H54 (cell line): ENCODE measurements at places on chromosomes 13 and 19.

DNA sequence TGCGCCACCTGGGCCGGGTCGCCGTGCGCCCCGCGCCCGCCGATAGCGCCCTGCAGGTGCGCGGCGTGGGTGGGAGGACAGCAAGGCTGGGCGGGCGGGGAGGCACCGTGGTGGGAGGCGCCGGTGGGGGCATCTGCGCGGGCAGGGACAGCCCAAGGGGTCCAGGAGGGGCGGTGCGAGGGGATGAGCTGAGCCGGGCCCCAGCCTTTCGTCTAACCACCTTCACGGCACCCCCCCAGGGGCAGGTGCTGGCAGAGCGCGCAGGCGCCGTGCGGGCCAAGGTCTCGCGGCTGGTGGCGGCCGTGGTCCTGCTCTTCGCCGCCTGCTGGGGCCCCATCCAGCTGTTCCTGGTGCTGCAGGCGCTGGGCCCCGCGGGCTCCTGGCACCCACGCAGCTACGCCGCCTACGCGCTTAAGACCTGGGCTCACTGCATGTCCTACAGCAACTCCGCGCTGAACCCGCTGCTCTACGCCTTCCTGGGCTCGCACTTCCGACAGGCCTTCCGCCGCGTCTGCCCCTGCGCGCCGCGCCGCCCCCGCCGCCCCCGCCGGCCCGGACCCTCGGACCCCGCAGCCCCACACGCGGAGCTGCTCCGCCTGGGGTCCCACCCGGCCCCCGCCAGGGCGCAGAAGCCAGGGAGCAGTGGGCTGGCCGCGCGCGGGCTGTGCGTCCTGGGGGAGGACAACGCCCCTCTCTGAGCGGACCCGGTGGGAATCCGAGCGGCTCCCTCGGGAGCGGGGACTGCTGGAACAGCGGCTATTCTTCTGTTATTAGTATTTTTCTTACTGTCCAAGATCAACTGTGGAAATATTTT, 3.1 kb downstream of the KISS1R start:
- no peak for DNase-seq

- no peak for DNase-seq
Observed at GRCh38 chr13:102530751-102531150, 66.0 kb upstream of the TPP2 start.

DNA sequence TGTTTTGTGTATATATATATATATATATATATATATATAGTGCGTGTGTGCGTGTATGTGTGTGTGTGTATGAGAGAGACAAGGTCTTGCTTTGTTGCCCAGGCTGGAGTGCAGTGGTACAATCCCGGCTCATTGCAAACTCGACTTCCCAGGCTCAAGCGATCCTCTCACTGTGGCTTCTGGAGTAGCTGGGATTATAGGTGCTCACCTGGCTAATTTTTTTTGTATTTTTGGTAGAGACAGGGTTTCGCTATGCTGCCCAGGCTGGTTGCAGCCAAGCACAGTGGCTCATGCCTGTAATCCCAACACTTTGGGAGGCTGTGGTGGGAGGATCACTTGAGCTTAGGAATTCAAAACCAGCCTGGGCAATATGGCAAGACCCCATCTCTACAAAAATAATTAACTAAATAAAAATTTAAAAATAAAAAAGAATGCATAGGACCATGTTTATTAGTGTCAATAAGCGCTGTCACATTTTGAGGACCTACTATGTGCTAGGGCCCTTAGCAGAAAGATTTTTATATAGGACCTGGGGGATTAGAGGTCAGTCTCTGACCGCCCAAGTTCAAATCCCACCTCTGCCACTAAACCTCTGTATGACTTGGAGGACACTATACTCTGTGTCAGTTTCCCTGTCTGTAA, 1.8 kb downstream of the PVR start:
- DNase-seq: no peak

- no peak for DNase-seq
Observed at GRCh38 chr19:4969772-4970531, 1.0 kb downstream of the KDM4B start.

- DNase-seq: no peak
Observed at GRCh38 chr19:38191747-38192146, 32.3 kb downstream of the DPF1 start.

GRCh38 chr13:39379667-39380655, 223.0 kb downstream of the LHFPL6 start:
- DNase-seq: no peak

- no peak for DNase-seq
Observed at GRCh38 chr13:65011378-65011777, 2218.8 kb downstream of the PCDH9 start.

GRCh38 chr13:113742000-113742441, 17.0 kb upstream of the TMEM255B start:
- DNase-seq: peak; percentile 88

- no peak for DNase-seq
Observed at GRCh38 chr19:29003641-29004409, 209.1 kb downstream of the UQCRFS1 start.

- DNase-seq: no peak
Observed at GRCh38 chr13:48161530-48162179, 66.8 kb upstream of the MED4 start.

DNA sequence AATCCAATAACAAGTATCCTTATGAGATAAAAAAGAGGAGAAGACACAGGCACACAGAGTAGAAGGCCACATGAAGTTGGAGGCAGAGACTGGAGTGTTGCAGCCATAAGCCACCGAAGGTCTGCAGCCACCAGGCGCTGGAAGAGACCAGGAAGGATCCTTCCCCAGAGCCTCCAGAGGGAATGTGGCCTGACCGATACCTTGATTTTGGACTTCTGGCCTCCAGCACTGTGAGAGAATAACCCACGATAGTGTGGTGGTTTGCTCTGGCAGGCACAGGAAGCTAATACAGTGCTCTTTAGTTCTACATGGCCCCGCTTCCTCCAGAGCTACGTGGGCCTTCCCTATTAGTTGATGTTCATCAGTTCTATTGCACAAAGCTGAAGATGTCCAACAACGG, 15.3 kb upstream of the SULT2A1 start:
- no peak for DNase-seq

GRCh38 chr13:113850722-113851479, 13.0 kb downstream of the GAS6 start:
- no peak for DNase-seq

GRCh38 chr13:26412263-26412662, 145.2 kb upstream of the WASF3 start:
- DNase-seq: no peak

DNA sequence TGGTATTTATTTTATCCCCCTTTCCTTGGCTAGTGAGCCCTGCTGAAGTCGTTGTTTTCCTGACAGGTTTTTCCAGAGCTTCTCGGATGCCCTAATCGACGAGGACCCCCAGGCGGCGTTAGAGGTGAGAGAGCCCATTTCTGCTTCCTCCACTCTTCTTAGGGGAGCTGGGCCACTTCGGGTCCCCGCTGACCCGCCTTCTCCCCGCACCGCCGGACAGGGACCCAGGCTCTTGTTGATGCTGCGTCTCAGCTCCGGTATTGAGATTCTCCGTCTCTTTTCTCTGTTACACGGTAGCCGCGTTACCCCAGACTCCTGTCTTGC, 306 bp downstream of the SUGT1 start:
- peak; percentile 7 for DNase-seq

GRCh38 chr19:17843292-17843827, 4.4 kb downstream of the JAK3 start:
- DNase-seq: no peak
